ENCODE measurements at places on chromosomes 7 and 10.

DNA sequence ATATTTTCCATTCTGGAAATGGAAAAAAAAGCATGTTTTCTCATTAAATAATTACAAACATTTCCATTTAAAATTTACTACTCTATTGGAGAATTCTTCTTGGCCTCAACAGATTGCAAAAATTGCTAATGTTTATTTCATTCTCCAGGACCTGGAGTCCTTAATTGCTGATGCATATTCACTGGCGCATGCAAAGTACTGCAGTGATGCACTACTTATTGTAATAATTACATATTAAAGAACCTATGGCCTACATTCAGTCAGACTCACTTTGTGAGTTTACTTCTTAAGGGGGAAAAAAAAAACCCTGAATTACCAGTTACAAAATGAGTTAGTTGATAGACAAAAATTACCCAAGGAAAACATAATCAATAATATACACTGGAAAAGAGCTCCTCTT, 391.0 kb upstream of the LRRTM3 start:
- H3K36me3 ChIP-seq: no peaks in the 10 kb centered on the region
- no peaks in the 10 kb centered on the region for H3K4me1 ChIP-seq

- no peaks in the 10 kb centered on the region for H3K4me1 ChIP-seq
- no peaks in the 10 kb centered on the region for H3K27me3 ChIP-seq
- no peak overlapping the region for H3K27ac ChIP-seq
- H3K4me3 ChIP-seq: no peak overlapping the region
These were observed 112.8 kb upstream of the ODAD2 start for GRCh38 chr10:28111712-28112111.

DNA sequence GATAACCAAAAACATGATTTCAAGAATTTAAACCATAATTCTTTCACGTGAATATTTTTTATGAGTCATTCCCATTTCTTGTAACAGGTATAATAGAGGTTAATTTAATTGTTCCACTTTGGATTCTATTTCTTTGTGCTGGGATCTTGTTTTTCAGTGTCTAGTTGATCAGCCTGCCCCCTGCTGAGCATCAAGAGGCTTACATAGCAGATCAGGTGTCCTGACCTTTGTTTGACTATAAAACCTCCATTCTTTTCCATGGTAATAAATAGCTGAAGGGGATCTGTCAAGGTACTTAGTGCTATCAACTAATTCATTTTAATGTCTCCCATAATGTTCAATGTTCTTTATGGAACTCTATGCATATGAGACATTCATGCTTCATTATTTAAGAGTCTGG, 4.9 kb downstream of the COL17A1 start:
- H3K4me3 ChIP-seq: no peak overlapping the region
- H3K27ac ChIP-seq: no peak overlapping the region
- peaks cover 4% of the 10 kb centered on the region for H3K4me1 ChIP-seq
- H3K36me3 ChIP-seq: no peaks in the 10 kb centered on the region
- DNase-seq: no peak
- no peaks in the 10 kb centered on the region for H3K27me3 ChIP-seq

DNA sequence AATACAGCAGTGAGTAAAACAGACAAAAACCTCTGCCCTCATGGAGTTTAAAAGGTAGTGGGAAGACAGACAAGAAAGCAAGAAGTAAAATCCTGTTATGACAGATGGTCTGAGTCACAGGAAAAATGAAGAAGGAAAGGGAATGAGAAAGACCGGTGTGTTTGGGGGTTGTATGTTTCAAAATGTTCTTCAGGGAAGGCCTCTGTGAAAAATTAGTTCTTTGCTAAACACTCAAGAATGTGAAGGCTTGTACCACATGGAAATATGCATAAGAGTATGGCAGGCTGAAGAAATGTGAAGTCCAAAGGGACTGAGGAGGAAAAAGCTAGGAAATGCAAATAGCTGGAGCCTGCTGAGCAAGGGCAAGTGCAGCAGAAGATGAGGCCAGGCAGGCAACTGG, 315.9 kb upstream of the SEMA3A start:
- H3K27ac ChIP-seq: no peak overlapping the region
- H3K27me3 ChIP-seq: no peaks in the 10 kb centered on the region
- H3K4me3 ChIP-seq: no peak overlapping the region
- no peaks in the 10 kb centered on the region for H3K4me1 ChIP-seq
- no peak for DNase-seq

DNA sequence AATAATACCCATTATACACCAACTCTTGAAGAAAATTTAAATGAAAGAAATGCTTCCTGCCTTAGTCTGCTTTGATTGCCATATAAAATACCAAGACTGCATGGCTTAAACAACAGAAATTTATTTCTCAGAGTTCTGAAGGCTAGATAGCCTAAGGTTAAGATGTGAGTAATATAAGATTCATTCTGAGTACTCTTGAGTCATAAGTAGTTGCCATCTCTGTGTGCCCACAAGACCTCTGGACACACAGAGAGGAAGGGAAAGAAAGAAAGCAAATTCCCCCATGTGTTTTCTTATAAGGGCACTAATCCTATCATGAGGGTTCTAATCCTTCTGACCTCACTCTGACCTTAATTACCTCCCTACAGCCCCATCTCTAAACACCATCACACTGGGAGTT, 201.2 kb downstream of the PTN start:
- H3K4me1 ChIP-seq: no peaks in the 10 kb centered on the region
- no peaks in the 10 kb centered on the region for H3K36me3 ChIP-seq
- H3K27ac ChIP-seq: no peak overlapping the region
- DNase-seq: no peak
- H3K4me3 ChIP-seq: no peak overlapping the region
- no peaks in the 10 kb centered on the region for H3K27me3 ChIP-seq

GRCh38 chr7:19589446-19589845, 119.4 kb downstream of the POLR1F start:
- H3K27me3 ChIP-seq: no peaks in the 10 kb centered on the region
- DNase-seq: no peak
- H3K4me1 ChIP-seq: no peaks in the 10 kb centered on the region
- H3K36me3 ChIP-seq: no peaks in the 10 kb centered on the region
- H3K4me3 ChIP-seq: no peak overlapping the region

- DNase-seq: no peak
- H3K4me3 ChIP-seq: no peak overlapping the region
- H3K4me1 ChIP-seq: peaks cover 4% of the 10 kb centered on the region
- no peaks in the 10 kb centered on the region for H3K27me3 ChIP-seq
- no peak overlapping the region for H3K27ac ChIP-seq
- H3K36me3 ChIP-seq: no peaks in the 10 kb centered on the region
These were observed 17.3 kb downstream of the KDM7A start for GRCh38 chr7:140159497-140159896.

DNA sequence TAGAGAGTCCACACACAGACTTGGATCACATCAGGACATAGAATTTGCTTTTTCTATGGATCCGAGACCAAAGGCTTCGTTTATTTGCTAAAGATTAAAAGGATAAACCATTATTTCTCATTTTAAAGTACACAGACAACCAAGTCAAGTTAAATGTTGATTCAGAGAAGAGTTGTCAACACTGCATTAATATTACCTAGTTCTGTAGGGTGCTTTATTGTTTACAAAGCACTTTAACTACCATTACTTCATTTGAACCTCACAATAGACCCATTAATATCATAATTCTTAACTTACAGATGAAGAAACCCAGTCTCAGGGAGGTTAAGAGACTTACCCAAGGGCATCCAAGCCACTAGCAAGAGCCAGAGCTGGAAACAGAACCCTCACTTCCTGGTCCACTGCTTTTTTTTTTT, 43.2 kb upstream of the GSAP start:
- no peak for DNase-seq
- H3K27ac ChIP-seq: no peak overlapping the region
- no peak overlapping the region for H3K4me3 ChIP-seq

GRCh38 chr7:6020371-6021286, 10.5 kb upstream of the ANKRD61 start:
- no peak overlapping the region for H3K4me3 ChIP-seq
- H3K27me3 ChIP-seq: no peaks in the 10 kb centered on the region
- H3K4me1 ChIP-seq: no peaks in the 10 kb centered on the region
- no peak overlapping the region for H3K27ac ChIP-seq

- no peaks in the 10 kb centered on the region for H3K36me3 ChIP-seq
- no peak for DNase-seq
These were observed 101.6 kb downstream of the OTUD1 start for GRCh38 chr10:23540401-23541030.

DNA sequence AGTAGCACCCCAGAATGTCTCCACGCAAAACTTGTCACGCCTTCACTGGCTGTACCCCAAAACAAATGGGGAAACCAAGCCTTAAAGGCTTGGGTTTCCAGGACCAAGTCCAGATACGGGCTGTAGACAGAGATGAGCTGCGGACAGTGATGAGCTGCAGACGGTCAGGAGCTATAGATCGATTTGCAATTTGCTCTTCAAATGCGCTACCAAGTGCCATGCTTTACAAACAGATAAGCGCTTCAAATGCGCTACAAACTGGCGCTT, 658 bp upstream of the SGCE start:
- no peak overlapping the region for H3K27ac ChIP-seq
- no peaks in the 10 kb centered on the region for H3K27me3 ChIP-seq
- peaks cover 14% of the 10 kb centered on the region for H3K36me3 ChIP-seq
- no peak for DNase-seq

GRCh38 chr7:32881074-32881982, 10.2 kb downstream of the KBTBD2 start:
- no peaks in the 10 kb centered on the region for H3K27me3 ChIP-seq
- no peak for DNase-seq
- H3K4me3 ChIP-seq: no peak overlapping the region
- H3K4me1 ChIP-seq: no peaks in the 10 kb centered on the region
- H3K36me3 ChIP-seq: peaks cover 13% of the 10 kb centered on the region

- no peaks in the 10 kb centered on the region for H3K36me3 ChIP-seq
- H3K27me3 ChIP-seq: peaks cover 8% of the 10 kb centered on the region
These were observed 3.9 kb upstream of the MYL7 start for GRCh38 chr7:44144968-44145478.

DNA sequence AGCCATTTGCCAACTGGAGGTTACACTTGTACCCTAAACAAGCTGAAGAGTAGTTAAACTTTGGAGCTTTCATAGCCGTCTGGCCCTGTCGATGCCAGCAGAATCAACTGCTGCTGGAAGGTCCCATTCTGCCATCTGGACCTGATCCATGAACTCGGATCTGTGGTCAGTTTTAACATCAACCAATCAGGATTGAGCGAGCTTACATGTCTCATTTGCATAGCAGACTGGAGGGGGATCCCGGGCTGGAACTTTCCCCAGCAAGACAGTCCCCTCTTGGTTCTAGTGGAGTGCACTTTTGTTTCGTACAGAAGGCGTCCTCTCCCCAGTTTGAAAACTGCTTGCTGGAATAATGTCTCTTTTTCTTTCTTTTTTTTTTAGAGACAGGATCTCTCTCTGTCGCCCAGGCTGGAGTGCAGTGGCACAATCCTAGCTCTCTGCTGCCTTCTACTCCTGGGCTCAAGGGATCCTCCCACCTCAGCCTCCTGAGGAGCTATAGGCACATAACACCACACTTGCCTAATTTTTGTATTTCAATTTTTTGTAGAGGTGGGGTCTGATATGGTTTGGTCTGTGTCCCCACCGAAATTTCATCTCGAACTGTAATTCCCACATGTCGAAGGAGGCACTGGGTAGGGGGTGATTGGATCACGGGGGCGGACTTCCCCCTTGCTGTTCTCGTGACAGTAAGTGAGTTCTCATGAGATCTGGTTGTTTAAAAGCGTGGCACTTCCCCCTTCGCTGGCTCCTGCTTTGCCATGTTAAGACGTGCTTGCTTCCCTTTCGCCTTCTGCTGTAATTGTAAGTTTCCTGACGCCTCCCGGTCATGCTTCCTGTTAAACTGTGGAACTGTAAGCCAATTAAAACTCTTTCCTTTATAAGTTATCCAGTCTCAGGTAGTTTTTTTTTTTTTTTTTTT, 42.8 kb upstream of the SEPHS1 start:
- H3K4me1 ChIP-seq: peaks cover 5% of the 10 kb centered on the region
- H3K27ac ChIP-seq: no peak overlapping the region
- H3K27me3 ChIP-seq: no peaks in the 10 kb centered on the region
- no peak overlapping the region for H3K4me3 ChIP-seq

GRCh38 chr7:5704534-5704922, 76.9 kb downstream of the RNF216 start:
- no peak overlapping the region for H3K27ac ChIP-seq
- H3K4me3 ChIP-seq: no peak overlapping the region
- DNase-seq: peak; percentile 66
- H3K36me3 ChIP-seq: peaks cover 7% of the 10 kb centered on the region
- no peaks in the 10 kb centered on the region for H3K27me3 ChIP-seq

- H3K4me1 ChIP-seq: no peaks in the 10 kb centered on the region
- H3K27ac ChIP-seq: no peak overlapping the region
- H3K4me3 ChIP-seq: no peak overlapping the region
- DNase-seq: no peak
These were observed 17.6 kb downstream of the SUN3 start for GRCh38 chr7:48011323-48011722.

- no peak for DNase-seq
- H3K4me1 ChIP-seq: no peaks in the 10 kb centered on the region
- H3K27me3 ChIP-seq: peaks cover 95% of the 10 kb centered on the region
- H3K27ac ChIP-seq: no peak overlapping the region
- H3K36me3 ChIP-seq: no peaks in the 10 kb centered on the region
These were observed 5.8 kb downstream of the DLX6 start for GRCh38 chr7:97011104-97011503.

- no peaks in the 10 kb centered on the region for H3K4me1 ChIP-seq
- no peak overlapping the region for H3K4me3 ChIP-seq
- DNase-seq: no peak
- no peaks in the 10 kb centered on the region for H3K36me3 ChIP-seq
- no peaks in the 10 kb centered on the region for H3K27me3 ChIP-seq
- no peak overlapping the region for H3K27ac ChIP-seq
These were observed 94.0 kb downstream of the NPSR1 start for GRCh38 chr7:34751725-34752643.

- H3K4me3 ChIP-seq: no peak overlapping the region
- DNase-seq: no peak
- H3K4me1 ChIP-seq: no peaks in the 10 kb centered on the region
- H3K36me3 ChIP-seq: no peaks in the 10 kb centered on the region
- H3K27ac ChIP-seq: no peak overlapping the region
- H3K27me3 ChIP-seq: no peaks in the 10 kb centered on the region
These were observed 126.4 kb downstream of the CFAP58 start for GRCh38 chr10:104479906-104480593.

GRCh38 chr7:81745637-81746036, 24.2 kb downstream of the HGF start:
- H3K4me3 ChIP-seq: no peak overlapping the region
- no peaks in the 10 kb centered on the region for H3K36me3 ChIP-seq
- DNase-seq: no peak

DNA sequence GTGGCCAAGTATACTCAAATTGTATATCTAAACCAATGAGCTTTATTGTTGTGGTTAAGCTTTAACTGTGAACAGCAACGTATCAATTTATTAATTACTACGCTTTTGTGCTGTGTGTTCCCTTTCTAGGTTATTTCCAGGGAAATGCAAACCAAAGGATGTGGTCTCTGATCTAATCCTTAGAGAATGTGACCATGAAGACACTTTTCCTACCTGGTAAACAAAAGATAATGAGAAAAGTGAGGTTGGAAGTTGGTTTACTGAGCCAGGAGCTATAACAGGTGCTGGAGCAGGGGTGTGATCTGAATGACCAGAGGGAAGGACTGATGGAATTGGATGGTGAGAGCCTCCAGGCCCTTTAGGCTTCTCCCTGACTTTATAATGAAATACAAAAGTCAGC, 25.4 kb upstream of the CALU start:
- H3K27ac ChIP-seq: no peak overlapping the region
- no peak for DNase-seq
